ENCODE measurements at places on chromosomes 3 and 15. TPM values are rescaled to one million over a fixed set of nuclear protein-coding genes. Genes with fewer than 3 reads are reported as not detected.

DNA sequence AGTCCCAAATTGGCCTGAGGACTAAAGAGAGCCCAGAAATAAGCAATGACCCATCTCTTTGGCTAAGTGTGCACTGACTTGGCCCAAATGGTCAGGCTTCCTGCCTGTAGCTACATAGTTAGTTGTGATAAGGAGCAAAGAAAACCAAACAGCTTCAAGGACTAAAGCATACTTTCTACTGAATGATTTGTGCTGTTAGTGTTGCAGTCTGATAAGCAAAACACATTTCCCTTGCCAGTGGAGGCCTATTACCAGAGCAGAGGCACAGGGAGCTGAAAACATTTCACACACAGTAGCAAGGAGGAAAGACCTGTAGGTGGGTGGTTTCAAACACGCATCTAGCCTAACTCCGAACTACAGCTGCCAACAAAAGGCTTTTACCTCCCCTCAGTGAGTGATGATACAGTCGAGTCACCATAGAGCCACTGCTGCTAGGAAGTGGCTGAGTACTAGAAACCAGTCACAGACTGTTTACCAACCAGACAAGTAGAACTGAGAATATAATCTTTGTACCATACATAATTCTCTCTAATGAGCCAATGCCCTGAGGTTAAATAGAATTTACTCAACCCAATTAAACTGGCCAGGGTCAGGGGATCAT lies 222.3 kb upstream of the THBS1 start:
- DNase-seq, result peak; percentile 60

- DNase-seq, result no peak
These were observed 152.8 kb upstream of the GOLGA6L4 start for GRCh38 chr15:84082739-84083138.

GRCh38 chr3:141959589-141960554 lies 83.4 kb downstream of the ATP1B3 start:
- DNase-seq, result no peak

- no peak for DNase-seq
These were observed 21.5 kb downstream of the SPRED1 start for GRCh38 chr15:38274135-38274534.

Gene RETNLB
- total RNA-seq, result not detected

GRCh38 chr3:15932348-15933300 lies 134.8 kb upstream of the ANKRD28 start:
- no peak for DNase-seq

GRCh38 chr15:57301307-57301706 lies 75.0 kb upstream of the CGNL1 start:
- no peak for DNase-seq

Gene ONECUT1
- not detected for total RNA-seq

DNA sequence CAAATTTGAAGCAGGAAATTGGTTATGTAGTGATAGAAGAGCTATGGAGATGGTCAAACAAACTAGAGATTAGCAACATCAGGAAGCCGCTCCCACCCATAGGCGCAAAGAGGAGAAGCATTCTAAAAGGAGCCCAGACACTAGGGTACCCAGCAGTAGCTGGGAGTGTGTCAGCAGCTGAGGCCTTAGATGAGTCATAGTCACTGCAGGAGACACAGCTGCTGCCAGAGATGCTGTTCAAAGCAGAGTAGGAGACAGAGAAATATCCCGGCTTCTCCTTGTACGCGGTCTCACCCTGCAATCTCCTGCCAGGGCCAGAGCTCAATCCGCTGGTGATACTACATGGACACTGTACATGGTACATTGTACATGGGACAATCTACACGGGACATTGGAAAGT lies 61.9 kb downstream of the VGLL3 start:
- DNase-seq, result no peak

Gene DPPA2
- total RNA-seq, result not detected

GRCh38 chr15:82177291-82178010 lies 85.1 kb downstream of the EFL1 start:
- no peak for DNase-seq

Gene ROPN1
- total RNA-seq, result not detected

Gene CCDC50
- 65.3 TPM for total RNA-seq

Gene NTRK3
- total RNA-seq, result 11.8 TPM

Gene MCF2L2
- total RNA-seq, result 3.0 TPM

GRCh38 chr3:106333911-106334618 lies 465.3 kb upstream of the CBLB start:
- no peak for DNase-seq

Gene CIB2
- 15.9 TPM for total RNA-seq

- no peak for DNase-seq
These were observed 121.5 kb downstream of the DNAJB8 start for GRCh38 chr3:128345196-128345595.

DNA sequence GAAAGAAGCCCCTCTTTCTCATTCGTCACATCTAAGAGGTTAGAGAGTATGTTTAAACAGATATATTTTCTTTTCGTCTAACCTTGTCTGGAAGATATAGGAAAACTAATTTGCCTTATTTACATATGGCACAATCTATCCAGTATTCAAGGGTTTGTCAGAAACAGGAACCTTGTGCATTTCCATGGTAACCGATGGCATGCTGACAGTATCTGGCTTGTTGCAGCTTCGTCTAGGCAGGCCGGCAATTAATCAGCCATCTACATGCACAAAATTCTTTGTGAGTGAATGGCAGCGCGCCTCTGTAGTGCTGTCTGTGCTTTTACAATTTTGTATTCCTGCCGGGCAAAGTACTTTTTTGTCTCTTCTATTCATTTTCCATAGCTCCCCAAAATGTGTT lies 294.0 kb upstream of the SOX2 start:
- DNase-seq, result no peak

DNA sequence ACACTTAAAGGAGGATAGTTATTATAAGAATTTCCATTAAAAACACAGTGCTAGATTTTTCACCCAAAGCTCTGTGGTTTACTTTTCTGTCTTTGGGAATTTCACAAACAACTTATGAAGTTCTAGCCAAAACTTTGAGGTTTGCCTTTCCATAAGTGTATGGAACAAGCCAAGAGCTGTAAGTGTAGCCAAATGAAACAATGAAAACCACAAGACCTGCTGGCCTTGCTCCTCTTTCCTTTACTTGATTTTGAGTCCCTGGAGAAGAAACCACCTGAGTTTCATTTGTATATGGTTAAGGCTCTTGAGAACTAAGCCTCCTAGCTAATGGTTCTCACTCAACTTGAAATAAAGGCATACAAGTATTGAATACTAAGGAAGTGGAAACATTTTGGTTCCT lies 365.3 kb upstream of the EPHA3 start:
- no peak for DNase-seq

DNA sequence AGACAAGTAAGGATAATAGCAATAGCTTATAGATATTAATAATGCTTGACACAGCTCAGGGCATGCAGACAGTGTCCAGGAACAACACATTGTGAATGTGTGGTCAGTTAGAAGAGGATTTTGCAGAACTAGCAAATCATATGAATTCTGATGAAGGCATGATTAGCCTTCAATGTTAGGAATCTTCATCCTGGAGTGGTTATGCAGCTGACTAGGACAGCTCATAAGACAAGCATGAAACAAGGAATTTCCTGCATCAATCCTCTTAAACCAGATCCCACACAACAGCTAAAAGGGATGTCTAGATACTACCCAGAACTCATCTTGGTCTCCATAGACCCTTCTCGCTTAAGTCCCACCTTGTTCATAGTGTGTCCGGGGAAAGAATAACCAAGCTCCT lies 499.0 kb upstream of the ATP11B start:
- no peak for DNase-seq

DNA sequence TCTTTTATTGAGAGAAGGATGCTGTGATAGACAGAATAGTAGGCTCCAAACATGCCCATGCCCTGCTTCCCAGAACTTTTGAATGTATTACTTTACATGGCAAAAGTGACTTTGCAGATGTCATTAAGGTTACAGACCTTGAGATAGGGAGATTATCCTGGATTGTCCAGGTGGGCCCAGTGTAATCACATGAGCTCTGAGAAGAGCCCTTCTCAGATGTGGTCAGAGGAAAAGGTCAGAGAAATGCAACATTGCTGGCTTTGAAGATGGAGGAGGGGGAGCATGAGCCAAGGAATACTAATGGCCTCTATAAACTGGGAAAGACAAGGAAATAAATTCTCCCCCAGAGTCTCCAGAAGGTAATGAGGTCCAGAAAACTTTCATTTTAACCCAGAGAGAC lies 45.8 kb upstream of the LYZL4 start:
- no peak for DNase-seq

- no peak for DNase-seq
These were observed 149.8 kb downstream of the MECOM start for GRCh38 chr3:169513672-169514071.

Gene CLDN11
- 10.6 TPM for total RNA-seq

Gene VIPR1
- 72.7 TPM for total RNA-seq

Gene OR5K2
- total RNA-seq, result not detected

DNA sequence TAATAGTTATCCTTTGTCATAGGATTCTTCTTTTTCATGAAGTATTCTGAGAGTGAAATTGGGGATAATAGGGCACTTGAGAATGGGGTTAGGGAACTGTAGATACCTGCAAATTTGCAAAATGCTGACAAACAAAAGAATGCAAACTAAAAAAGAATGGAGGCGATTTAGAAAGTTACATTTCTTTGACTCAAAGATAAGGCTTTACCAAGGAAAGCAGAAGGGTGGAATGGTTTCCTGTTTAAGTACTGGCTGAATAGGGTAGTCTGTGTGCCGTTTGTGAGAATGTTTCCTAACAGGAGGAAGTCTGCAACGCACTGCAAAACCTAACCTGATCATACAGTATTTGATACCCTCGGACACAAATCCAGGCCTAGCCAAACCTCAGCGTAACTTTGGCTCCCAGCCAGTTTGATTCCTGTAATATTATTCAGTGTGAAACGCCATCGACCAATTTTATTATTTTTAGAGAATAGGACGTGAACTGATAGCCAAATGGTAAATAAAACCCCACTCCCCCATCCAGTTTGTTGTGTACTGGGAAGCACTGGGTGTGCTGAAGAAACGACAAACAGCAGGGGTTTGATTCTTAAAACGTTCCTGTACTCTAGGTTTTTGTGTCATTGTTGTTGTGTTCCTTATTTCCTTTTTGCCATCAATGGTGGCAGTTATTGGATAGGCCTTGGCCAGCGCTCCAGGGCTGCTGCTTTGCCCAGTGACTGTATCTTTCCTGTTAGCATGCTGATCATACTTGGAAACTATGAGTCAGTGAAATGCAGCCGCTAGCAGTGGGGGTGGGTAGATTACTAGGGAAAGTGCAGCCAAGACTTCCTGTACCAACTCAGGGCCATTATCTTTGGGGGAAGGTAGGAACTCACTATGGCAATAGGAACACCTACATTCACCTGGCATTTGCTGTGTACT lies 148.0 kb upstream of the TBL1XR1 start:
- peak; percentile 94 for DNase-seq

Gene GPR15
- total RNA-seq, result 4.0 TPM

Gene AADACL2
- total RNA-seq, result not detected

DNA sequence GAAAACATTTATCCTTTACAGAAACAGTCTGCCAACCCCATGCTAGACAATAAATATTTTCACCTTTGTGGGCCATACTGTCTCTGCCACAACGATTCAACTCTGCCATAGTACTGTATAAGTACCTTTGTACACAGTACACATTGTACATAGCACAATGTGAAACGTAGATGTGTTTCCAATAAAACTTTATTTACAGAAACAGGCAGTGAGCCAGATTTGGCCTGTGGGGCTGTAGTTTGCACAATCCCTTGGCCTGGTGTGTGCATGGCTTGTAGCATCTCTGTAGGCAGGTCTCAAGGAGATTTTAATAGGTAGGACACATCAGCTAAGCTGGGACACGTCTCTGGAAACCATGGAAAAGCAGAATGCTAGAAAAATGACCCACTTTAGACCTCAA lies 74.3 kb downstream of the TFG start:
- DNase-seq, result no peak

- DNase-seq, result no peak
These were observed 222.7 kb downstream of the ARPP21 start for GRCh38 chr3:35862057-35862456.

- no peak for DNase-seq
These were observed 18.4 kb downstream of the SRGAP3 start for GRCh38 chr3:9231006-9231405.

- no peak for DNase-seq
These were observed 100.5 kb downstream of the KCNH8 start for GRCh38 chr3:19248767-19249166.
